ENCODE measurements at places on chromosomes 16 and 17.
A peak's percentile ranks its signal among the peaks of the same experiment; 100 is the strongest.

GRCh38 chr17:49227436-49228261, 2.9 kb downstream of the PHOSPHO1 start:
- DNase-seq = peak; percentile 69

DNA sequence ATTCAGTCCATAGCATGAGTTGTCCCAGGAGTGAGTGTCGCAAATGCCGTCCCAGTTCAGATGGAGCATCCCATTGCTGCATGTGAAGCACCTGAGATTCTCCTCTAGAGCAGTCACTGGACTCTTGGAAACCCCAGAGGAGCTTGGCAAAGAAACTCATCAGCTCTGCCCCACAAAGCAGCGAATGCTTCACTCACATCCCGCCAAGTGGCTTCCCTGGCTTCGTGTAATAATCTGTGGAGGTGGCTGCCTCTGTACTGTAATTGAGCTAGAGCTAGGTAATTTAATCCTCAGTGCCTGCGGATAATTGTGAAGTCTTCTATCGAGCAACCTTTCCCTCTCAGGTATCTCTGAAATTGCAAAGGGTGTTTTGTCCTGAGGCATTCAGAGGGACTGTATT, 107.1 kb downstream of the SNX29 start:
- no peak for DNase-seq

DNA sequence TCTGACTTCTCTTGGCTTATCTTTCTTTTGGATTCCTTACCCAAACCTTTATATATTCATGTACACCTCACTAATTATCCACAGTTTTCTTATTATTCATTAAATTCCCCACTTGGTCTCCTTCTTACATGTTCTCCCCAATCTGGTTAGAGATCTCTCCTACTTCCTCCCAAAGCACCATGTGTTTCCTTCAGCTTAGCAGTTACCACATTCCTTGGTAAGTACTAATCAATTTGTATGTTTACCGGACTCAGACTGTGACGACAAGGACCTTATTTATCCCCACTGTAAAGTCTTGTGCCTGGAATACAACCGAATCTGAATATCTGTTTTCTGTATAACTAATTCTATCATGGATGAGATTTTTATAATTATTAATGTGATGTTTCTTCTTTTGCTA, 389.5 kb downstream of the KCNJ2 start:
- DNase-seq = peak; percentile 20

DNA sequence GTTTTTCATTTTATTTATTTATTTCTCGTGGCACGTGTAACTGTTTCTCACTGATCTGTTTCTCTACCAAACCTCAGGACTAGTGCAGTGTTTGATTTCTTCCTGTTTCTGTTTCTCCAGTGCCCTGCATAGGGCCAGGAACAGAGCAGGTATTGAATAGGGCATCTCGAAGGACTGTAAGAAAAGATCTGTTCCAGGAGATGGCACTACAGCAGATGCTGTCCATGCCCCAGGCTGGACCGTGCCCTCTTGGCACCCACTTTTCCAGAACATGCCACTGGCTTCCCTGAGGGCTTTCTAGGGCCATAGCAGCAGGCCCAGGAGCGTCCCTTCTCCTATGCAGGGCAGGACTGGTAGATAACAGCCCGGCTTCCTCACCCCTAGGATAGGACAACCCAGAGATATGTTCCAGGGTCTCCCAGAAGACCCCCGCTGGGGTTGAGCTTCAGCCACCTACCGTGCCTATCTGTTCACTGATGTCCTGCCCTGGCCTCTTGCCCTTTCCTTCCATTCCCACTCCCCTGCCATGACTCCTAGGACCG, 4.4 kb downstream of the SNX20 start:
- no peak for DNase-seq

DNA sequence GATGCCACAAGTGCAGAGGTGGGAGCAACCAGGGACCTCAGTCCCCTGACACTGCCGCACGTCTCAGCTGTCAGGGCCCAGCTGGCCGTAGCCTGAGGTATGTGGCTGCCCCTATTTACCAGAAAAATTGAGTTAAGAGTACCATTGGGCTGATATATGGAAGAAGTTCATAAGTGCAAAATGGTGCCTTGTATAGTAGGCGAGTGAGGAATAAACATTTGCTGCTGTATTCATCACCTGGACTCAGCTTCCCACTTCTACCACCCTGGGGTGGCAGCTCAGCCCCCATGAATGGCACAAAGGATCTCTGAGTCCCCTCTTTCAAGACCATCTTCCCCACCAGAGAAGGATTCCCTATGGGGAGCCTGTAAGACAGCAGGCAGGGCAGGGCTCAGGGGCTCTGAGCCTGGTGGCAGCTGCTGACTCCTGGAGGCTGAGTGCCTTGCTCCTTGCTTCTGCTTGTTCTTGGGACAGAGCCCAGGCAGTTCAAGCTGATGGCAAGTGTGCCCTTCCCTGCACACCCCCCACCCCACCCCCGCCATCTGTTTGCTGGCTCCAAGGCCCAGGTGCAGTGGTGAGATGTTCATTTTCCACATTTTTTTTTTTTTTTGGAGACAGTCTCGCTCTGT, 29.0 kb downstream of the TRPV2 start:
- peak; percentile 33 for DNase-seq

DNA sequence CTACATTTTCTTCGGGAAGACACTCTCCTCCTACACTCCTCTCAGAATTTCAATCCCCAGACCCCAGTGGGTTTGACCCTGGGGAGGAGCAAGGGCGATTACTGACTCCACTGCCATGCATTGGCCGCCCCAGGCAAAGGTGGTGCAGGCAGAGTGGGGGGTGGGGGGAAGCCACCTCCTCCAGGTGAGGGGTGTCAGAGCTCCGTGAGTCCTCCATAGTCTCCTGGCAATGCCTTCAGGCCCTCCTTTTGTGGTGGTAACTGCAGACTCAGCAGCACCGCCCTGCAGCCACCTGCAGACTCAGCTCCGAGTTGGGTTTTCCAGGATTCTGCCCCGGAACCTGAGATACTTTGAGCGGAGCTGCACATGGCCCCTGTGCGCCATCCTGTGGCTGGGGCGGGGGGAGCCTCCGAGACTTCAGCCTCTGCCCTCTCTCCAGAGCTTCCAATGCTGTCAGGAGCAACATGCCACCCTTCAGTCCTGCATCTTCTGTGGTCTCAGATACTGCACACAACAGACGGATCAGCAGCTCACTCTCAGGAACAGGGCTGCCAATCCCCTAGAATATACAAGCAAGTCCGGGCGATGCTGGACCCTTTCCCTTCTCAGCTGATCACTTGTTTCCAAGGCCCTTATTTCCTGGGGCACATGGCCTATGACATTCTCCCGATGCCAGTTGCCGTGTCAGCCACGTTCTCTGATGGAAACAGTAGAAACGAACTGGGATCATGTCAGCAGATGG, 2.4 kb upstream of the SLC47A2 start:
- DNase-seq = no peak

DNA sequence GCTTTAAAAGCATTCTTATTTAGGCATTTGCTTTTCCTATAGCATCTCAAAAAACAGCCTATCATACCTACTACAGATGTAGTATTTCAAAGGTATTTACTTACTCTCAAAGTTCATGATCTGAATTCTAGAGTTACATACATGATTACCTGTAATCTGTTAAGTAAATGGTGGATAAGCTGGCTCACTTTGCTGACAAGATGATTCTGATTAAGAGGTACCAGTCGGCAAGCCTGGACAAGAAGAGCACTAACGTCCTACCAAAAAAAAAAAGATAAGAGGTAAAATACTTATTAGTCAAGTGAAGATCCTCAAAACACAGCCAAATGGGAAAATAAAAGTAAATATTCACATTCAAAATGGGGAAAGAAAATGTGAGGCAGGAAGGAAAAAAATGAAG, 2.7 kb downstream of the HEATR6 start:
- no peak for DNase-seq

GRCh38 chr17:38560503-38561318, 45.0 kb downstream of the SRCIN1 start:
- DNase-seq = no peak

- DNase-seq = no peak
Measured at GRCh38 chr17:46876926-46877325, 25.5 kb downstream of the WNT9B start.

DNA sequence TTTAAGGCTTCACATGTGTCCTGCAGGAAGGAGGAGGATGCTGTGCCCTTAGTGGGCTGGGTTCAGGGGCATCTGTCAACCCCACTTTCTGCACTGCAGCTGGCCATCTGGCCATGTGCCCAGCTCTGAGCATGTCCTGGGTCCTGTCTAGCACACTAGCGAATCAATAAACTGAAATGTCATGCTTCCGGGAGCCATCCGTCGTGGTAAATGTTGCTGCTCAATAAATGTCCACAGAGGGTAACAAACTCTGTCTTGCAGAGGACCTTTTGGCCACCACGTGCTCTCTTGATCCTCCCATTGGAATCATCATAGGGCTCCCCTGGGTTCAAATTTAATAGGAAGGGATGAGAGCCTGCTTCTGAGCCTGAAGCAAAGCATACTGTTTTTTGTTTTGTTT, 168.6 kb upstream of the PIRT start:
- DNase-seq = no peak

DNA sequence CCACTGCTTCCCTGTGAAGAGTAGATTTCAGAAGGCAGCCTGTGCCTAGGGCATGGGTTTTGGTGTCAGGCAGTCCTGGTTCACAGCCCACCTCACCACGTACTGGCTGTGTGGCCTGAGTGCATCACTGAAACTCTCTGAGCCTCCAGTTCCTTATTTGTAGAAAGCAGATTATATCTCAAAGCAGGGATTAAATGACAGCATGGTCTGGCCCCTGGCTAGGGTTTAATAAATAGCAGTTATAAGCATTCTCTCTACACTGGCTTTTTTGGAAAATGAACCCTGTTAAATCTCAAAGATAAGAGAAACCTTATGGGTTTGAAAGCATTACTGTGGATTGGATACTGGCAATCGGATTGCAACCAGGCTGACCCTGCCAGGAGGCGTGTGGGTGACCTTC, 2.9 kb upstream of the MT1M start:
- DNase-seq = no peak

DNA sequence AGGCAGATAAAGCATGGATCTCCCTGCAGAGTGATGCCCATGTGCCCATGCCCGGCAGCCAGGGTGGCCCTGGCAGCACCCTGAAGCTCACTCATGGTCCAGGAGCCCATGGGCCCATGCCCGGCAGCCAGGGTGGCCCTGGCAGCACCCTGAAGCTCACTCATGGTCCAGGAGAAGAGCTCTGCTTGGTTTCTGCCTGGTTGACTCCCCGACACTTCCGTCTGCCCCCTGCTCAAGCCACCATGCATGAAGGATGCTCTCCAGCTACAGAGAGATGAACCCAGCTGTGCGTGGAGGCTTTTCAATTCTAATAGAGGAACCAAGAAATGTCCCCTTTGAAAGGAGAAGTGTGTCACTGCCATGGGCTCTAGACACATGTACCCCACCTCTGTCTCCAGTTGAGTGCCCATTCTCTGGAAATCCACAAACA, 8.7 kb downstream of the CCL17 start:
- no peak for DNase-seq

- peak; percentile 95 for DNase-seq
Measured at GRCh38 chr16:30491744-30492308, 19.3 kb downstream of the ITGAL start.

- no peak for DNase-seq
Measured at GRCh38 chr17:7406235-7406825, 1.3 kb upstream of the NLGN2 start.

DNA sequence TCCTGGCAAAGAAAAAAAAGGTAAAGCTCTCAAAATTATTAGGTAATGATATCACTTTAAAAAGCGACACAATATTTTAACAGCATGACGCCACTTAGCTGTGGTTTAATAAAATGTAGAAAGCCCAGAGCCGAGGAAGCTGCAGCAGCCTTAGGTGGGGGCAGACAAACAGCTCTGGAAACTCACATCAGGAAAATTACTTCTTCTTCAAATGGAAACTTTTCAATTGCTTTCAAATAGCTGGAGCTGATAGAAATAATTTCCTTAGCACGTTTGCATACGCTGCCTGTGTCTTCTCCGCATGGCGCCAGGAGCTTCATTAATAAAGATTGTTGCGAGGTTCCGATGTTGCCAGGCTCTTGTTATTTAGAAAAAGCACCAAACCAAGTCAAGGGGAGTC, 835.3 kb upstream of the EEF2KMT start:
- no peak for DNase-seq
